Hepatocyte (in vitro differentiated cells): ENCODE measurements at places on chromosomes 11 and 22. TPM values are rescaled to one million over a fixed set of nuclear protein-coding genes. Genes with fewer than 3 reads are reported as not detected.

GRCh38 chr11:27688076-27688475 is 12.2 kb downstream of the BDNF start:
- no peak for DNase-seq
- no peak overlapping the region for H3K27ac ChIP-seq
- no peaks in the 10 kb centered on the region for H3K36me3 ChIP-seq
- H3K4me3 ChIP-seq = no peak overlapping the region
- H3K4me1 ChIP-seq = no peaks in the 10 kb centered on the region

DNA sequence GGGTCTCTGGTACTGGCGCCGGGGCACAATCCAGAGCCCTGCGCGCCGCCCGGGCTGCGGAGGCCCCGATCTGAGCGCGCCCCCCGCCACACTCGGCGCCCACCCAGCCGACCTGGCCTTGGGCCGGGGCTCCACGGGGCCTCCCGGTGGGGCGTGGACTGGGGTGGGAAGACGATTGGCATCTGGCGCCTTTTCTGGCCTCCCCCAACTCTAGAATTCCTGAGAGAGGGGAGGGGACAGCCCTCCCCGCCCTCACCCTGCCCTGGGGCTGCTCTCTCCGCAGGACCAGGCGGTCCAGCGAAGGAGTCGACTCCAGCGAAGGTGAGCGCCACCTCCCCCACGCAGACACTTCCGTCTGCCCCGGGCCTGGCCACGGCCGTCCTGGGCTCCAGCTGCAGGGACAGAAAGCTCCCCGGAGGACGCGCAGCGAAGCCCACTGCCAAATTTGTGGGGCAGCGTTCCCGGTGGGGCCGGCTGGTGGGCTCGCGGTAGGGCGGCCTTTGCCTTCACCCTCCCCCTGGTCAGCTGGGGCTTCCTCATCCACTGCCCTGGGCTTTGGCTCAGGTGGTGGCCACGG is 593 bp downstream of the SSH3 start:
- peak overlapping the region; percentile 92 for H3K27ac ChIP-seq
- peak; percentile 63 for DNase-seq
- H3K36me3 ChIP-seq = no peaks in the 10 kb centered on the region
- H3K4me3 ChIP-seq = peak overlapping the region; percentile 90
- H3K4me1 ChIP-seq = peaks cover 23% of the 10 kb centered on the region

DNA sequence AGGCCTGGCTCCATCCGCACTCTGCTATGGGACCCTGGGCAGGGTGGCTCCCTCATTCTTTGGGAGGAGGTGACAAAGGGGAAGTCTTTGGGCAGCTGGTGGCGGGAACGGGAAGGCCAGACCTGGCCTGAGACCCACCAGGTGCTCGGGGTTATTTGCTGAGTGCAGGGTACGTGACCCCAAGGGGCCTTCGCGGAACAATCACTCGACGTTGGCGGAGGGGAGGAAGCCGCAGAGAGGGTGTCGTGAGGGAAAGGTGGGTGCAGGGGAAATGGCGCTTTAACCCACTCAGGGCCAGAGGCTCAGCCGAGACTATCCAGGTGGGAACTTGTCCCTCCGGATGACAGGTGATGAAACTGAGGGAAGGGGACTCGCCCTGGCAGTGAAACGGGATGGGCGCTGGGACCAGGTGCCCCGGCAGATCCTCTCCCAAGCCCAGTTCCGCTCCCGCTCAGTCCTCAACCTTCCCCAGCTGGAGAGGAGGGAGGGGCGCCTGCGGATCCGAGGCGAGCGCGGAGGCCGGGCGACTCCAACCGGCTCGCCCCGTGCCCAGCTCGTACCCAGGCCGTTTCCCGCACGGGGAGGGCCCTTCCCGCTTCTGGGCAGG is 911 bp downstream of the A4GALT start:
- H3K36me3 ChIP-seq = no peaks in the 10 kb centered on the region
- no peak overlapping the region for H3K27ac ChIP-seq
- H3K27me3 ChIP-seq = peaks cover 38% of the 10 kb centered on the region
- DNase-seq = no peak

GRCh38 chr11:2890466-2891294 is 5.1 kb upstream of the CDKN1C start:
- peaks cover 26% of the 10 kb centered on the region for H3K4me1 ChIP-seq
- H3K36me3 ChIP-seq = no peaks in the 10 kb centered on the region
- no peak overlapping the region for H3K4me3 ChIP-seq
- H3K27me3 ChIP-seq = no peaks in the 10 kb centered on the region

DNA sequence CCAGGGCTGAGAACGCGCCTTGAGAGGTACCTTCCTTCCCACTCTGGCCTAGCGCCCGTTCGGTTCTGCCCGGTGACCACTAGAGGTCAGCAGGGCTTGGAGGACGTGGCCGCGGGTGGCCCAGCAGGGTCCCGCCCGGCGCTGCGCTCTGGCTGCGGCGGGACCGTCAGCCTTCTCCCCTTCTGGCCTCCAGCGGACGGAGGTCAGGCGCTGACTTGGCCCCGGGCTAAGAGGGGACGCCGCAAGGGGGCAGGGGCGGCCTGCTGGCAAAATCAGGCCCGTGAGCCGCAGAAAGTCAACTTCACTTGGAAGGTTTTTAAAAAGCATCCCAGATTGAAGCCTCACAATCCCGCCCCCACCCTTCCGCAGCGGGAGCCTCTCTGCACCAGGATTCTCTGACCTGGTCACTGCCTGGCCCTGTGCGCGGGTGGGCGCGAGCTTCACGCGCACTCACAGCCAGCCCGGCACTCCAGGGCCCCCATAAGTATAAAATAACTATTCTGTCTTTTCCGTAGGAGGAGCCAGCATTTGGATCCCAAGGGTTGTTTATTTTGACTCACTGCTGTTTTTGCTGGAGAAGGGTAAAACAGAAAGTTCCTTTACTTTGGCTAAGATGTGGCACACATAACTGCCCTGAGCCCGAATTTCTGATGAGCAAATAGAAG is 23.2 kb upstream of the ZBTB16 start:
- H3K4me1 ChIP-seq = peaks cover 17% of the 10 kb centered on the region
- H3K27me3 ChIP-seq = no peaks in the 10 kb centered on the region
- DNase-seq = peak; percentile 93

- no peak for DNase-seq
- peaks cover 6% of the 10 kb centered on the region for H3K4me1 ChIP-seq
- no peak overlapping the region for H3K4me3 ChIP-seq
- H3K27me3 ChIP-seq = no peaks in the 10 kb centered on the region
Observed at GRCh38 chr11:115345840-115346239, 158.4 kb downstream of the CADM1 start.

DNA sequence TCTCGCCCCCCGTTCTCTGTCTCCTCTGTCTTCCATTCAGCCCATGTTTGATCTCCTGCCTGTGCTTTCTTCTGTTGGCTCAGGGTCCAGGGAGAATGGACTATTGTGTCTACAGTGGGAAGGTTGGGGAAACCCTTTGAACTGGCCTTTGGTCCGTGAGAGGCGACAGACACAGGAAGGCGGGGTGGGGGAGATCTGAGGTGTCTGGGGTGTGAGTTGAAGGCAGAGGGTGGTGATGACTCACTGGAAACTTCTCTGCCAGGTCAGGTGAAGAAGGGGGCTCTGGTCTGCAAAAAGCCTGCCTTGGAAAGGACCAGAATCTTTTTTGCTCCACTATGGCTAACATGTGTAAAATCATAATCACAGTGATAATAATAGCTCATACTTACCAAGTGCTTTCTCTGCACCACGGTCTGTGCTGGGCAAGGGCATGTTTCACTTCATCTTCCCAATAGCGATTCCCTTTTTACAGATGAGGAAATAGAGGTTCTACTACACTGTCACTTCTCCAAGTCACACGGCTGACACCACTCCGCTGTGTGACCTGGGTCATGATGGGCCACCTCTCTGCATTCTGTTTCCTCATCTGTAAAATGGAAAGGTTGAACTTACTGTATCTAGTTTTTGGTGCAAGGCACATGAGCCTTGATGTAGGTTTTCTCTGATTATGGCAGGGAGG is 99.8 kb upstream of the ALX4 start:
- DNase-seq = no peak
- H3K4me3 ChIP-seq = no peak overlapping the region
- H3K36me3 ChIP-seq = no peaks in the 10 kb centered on the region

DNA sequence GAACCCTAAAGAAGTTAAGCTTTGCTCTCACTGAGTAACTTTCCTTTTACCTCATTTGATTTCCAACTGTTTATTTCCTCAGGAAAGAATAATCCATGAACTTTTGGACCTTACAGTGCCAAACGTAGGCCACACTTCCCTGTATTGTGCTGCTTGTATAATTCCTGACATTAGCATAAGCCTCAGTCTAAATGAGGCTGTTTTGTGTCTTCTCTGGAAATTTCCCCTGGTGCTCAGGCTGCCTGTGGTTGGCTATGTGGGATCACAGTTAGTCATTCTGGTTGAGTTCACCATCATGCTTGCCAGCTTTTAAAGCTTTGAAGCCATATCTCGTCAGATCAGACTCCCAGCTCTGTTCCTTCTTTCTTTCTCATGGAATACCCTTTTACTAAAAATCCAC is 107.0 kb downstream of the FAM76B start:
- DNase-seq = no peak
- H3K4me1 ChIP-seq = peaks cover 13% of the 10 kb centered on the region
- no peaks in the 10 kb centered on the region for H3K36me3 ChIP-seq

DNA sequence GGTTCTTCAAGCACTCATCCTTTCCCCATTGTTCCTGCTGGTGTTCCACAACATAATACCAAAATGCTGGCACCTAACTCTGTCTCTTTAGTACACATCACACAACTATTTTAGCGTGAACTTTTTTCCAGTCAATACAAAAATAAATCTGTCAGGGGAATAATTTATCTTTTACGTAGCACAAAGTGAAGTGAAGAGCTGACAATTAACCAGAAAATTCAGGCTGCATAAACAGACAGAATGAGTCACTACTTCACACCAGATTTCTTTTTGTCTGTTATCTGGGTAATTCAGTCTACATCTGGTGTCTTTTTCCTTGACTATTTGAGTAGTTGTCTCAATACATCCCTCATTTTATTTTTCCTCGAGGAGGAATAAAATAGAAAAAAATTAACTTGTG is 7.9 kb upstream of the ETS1 start:
- DNase-seq = no peak
- no peaks in the 10 kb centered on the region for H3K4me1 ChIP-seq
- no peaks in the 10 kb centered on the region for H3K36me3 ChIP-seq
- H3K27me3 ChIP-seq = peaks cover 18% of the 10 kb centered on the region

GRCh38 chr11:110479108-110480101 is 49.7 kb downstream of the FDX1 start:
- no peaks in the 10 kb centered on the region for H3K4me1 ChIP-seq
- no peaks in the 10 kb centered on the region for H3K36me3 ChIP-seq
- H3K27ac ChIP-seq = no peak overlapping the region
- peak; percentile 25 for DNase-seq
- H3K4me3 ChIP-seq = no peak overlapping the region

DNA sequence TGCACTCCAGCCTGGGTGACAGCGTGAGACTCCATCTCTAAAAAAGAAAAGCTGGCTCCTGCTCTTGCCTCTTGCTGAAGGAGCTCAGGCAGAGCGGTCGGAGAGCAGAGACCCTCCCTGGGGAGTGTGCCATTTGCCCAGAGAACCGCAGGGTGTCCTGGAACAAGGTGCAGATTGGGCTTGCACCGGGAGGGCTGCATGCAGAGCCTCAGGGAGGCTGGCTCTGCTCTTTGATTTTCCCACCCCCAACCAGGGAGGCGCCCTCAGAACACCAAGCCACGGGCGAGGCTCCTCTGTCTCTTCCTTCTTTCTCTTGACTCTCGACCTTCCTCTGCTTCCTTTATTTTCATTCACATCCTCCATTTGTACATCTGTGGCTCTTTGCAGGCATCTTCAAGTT is 889.1 kb downstream of the OPCML start:
- no peak overlapping the region for H3K4me3 ChIP-seq
- no peak overlapping the region for H3K27ac ChIP-seq
- H3K27me3 ChIP-seq = peaks cover 3% of the 10 kb centered on the region
- no peaks in the 10 kb centered on the region for H3K36me3 ChIP-seq

- no peaks in the 10 kb centered on the region for H3K27me3 ChIP-seq
- no peak for DNase-seq
- no peaks in the 10 kb centered on the region for H3K36me3 ChIP-seq
- H3K4me3 ChIP-seq = no peak overlapping the region
Observed at GRCh38 chr11:133835593-133836548, 9.4 kb downstream of the SPATA19 start.

GRCh38 chr11:108601150-108601549 is 7.6 kb upstream of the EXPH5 start:
- DNase-seq = no peak
- no peak overlapping the region for H3K27ac ChIP-seq
- H3K4me3 ChIP-seq = no peak overlapping the region
- no peaks in the 10 kb centered on the region for H3K4me1 ChIP-seq

Gene MAPK1
- total RNA-seq = 52.2 and 53.4 TPM in 2 replicates

Gene DEUP1
- 0.40 and 0.47 TPM in 2 replicates for total RNA-seq

Gene ROBO3
- 3.7 and 5.0 TPM in 2 replicates for total RNA-seq

Gene HEPHL1
- 0.07 TPM in 1 of 2 replicates, not detected in the other for total RNA-seq

Gene ANKK1
- total RNA-seq = 0.43 TPM in 1 of 2 replicates, not detected in the other
